DMS 273 treated with DMSO at 0.1 percent for 48 hours (cell line): ENCODE measurements at places on chromosomes 2 and 18.

- DNase-seq = no peak
Observed at GRCh38 chr18:45588376-45589355, 26.6 kb upstream of the SLC14A2 start.

GRCh38 chr18:31976242-31976641, 33.3 kb upstream of the TRAPPC8 start:
- DNase-seq = no peak

DNA sequence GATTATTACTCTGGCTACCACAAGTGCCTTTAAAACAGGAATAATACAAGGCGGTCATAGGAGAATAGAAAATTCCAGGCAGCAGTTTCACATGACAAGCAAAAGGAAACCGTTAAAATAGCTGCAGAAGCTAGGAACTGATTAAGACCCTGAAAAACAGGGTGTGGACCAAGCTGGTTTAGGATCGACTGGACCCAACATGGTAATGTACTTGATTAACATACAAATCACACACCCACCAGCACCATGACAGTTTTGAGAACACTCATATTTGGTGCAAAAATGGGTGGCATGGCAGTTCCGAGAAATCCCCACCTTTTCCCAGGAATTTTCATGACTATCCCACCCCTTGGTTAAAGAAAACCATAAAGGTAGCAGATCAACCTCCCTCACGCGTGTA, 51.9 kb upstream of the TMEM163 start:
- DNase-seq = no peak

- DNase-seq = no peak
Observed at GRCh38 chr18:50666536-50666935, 106.6 kb downstream of the MAPK4 start.

DNA sequence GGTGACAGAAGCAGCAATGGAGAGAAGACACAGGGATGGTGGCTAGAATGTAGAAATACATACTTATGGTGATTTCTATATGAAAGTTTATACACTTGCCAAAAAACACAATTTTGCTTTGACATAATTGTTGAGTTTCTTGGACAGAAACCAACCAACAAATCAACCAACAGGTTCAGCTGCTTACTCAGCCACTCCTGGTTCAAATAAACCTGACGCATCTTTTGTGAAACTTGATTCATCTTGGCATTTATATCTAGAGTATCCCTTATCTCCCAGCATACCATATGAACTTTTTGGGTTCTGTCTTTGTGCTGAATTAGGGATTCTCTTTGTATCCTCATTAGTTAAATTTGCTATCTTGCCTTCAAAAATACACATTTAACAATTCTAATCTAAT, 54.1 kb upstream of the ERBB4 start:
- DNase-seq = no peak

- DNase-seq = no peak
Observed at GRCh38 chr2:4445821-4446220, 742.4 kb downstream of the DCDC2C start.
